ENCODE measurements at places on chromosomes 1 and 21. TPM values are rescaled to one million over a fixed set of nuclear protein-coding genes. Genes with fewer than 3 reads are reported as not detected.

DNA sequence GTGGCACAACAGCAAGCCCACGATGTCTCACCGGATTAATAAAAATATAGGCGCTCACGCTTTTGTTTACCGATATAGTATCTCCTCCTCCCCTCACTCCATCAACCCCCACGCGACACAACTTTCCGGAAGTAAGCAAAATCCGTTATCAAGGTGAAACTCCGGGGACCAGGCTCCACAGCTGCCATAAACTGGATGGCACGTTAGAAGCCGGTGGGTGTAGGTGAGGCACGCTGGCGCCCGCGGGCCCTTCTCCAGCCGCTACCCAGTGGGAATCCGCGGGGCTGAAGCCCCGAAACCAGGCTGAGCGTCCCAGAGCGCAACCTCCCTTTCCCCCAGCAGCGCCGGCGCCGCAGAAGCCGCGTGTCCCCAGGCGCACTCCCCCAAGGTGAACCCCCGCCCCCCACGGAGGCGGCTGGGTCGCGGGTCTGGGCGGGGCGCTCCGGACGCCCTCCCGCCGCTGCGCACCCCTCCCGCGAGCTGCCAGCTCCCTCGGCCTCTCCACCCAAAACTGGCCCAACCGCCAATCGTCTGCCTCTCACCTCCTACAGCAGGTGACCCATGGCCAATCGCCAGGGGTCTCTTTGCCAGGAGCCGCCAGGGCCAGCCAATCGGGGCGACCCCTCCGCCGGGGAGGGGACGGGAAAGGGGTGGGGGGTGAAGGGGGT, 112.4 kb downstream of the OSBPL9 start:
- no peak for DNase-seq

DNA sequence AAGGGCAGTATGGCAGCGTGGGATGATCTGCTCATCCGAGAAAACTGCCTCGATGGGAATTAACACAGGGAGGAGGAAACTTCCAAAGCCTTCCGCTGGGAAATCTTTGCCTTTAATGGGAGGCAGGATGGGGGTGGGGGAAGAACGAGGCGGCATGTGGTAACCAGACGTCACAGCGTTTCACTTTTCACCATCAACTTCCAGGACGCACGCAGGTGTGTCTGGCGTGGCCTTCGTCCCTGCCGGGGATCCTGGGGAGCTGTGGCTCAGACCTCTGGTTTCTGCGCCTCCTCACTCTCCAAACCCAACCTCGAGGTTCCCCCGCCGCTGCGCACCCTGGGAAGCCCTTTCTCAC, 282 bp downstream of the RSPH1 start:
- DNase-seq, result peak; percentile 16

GRCh38 chr1:181160322-181160721, 71.8 kb downstream of the IER5 start:
- DNase-seq, result no peak

DNA sequence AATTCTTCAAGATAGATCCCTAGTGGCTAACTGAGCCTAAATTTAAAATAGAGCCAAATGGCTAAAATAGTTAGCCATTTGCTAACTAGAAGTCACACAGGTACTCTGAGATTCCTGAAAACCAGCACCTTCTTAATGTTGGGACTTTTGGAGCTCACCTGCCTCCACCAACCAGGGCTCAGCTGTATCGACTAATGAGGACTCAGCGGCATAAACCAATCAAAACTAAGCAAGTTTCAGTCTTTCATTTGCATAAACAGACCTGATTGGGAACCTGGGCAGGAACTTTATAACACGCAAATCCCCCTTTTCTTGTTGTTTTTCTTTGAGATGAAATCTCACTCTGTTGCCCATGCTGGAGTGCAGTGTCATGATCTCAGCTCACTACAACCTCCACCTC, 28.5 kb downstream of the TNFRSF9 start:
- no peak for DNase-seq

DNA sequence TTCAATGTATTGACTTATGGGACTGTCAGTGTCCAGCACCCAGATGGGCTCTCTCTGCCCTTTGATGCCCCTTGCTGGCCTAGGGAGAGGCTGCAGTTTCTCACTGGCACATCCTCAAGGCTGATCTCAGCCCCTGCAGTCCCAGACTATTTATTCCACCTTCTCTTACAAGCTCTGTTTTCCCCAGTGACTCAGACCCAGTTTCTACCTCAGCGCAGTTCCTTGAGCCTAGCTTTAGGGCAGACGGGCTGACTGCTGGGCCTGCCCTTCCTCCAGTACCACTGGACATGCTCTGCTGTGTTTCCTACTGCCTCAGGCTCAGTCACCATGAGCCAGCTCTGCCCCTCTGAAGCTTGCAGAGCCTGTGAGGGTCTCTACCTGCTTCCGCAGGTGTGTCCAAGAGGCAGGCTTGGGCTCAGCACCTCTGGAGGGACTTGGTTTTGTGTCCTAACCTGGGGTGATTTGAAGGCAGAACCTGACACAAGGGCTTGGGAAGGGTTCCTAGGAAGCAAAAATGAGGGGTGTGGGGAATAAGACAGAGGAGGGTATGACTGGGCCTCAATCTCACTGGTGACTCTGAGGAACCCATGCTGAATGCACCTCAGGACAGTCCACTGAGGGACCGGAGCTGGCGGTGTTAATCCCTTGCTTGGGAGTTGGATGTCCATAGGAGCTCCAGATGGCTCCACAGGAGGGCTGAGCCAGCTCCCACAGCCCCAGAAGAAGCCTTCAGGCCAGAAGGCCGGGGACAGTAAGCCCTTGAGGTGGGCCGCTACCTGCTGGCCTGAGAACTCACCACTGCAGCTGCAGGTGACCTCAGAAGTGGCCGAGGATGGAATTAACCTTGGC, 689.9 kb downstream of the MATN1 start:
- DNase-seq, result no peak

Gene SLC19A2
- total RNA-seq, result 8.6 TPM

- DNase-seq, result no peak
Observed at GRCh38 chr1:151806170-151806569, 951 bp upstream of the LINGO4 start.

DNA sequence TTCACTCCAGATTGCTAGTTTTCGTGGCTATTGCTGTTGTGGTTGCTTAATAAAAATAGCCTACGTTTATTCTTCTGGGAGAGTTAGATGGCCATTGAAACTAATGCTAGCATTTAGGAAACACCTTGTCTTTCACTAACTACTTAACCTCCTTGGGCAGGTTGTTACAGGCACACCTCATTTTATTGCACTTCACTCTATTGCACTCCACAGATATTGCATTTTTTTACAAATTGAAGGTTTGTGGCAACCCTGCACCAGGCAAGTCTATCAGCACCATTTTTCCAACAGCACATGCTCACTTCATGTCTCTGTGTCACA, 11.3 kb upstream of the MARK1 start:
- DNase-seq, result no peak

Gene ARMH1
- total RNA-seq, result not detected

DNA sequence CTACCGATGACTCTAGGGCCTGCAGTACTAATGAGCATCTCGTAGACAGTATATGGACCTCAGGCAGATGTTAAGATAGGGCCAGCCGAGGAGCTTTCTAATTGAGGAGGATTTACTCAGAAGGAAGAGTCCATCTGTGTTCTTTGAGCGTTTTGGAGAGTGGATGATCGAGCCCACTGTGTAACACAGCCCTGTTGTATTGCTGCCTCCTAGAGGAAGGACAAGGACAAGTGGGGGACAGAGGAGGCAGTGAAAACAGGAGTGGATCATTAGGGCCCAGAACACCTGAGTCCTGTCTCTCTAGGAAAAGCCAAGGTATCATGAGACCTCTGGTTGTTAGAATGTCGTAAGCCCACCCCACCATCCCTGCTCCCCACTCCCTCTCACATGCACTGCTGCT, 62.9 kb downstream of the TBX19 start:
- peak; percentile 34 for DNase-seq

Gene ZNF672
- total RNA-seq, result 83.9 TPM

DNA sequence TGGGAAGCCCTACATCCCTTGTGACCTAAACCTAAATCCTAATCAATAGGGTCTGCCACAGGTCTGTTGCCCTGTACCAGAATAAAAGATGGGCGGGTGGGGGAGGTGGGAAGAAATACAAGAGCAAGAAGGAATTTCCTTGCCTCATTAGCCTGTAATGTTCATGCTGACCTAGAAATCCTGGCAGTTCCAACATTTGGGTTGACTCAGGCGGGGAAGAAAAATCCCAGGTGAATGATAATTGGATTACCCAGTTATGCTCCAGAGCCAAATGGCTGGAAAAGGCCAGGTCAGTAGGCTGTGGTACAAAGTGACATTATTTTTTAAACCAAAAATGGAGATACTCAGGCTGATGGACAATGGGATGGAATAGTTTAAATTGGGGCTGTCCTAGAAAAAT, 27.3 kb upstream of the A3GALT2 start:
- DNase-seq, result peak; percentile 28

GRCh38 chr1:25540750-25541342, 2.6 kb upstream of the LDLRAP1 start:
- no peak for DNase-seq

DNA sequence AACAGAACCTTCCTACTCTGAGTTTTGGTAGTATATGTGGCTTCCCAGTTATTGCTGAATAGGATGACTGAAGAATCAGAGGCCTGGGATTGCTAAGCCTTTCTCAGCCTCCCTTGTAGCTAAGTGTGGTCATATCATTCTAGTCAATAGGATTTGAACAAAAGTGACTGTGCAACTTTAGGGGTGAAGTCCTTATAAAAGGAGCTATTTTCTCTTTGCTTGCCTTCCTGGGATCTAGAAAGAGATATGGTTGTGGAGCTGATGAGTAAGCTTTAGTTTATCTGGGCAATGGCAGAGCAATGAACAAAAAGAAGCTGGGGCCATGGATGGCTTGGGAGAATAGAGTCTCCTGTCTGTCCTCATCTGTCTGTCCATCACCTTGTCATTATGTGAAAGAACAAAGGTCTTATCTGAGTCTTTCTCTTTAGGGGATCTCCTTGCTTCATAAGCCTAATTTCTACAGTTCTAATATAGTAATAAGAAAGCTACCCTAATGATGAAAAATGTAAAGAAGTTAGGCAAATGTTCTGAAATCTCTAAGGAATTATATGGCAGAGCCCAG, 91.5 kb downstream of the TENT5C start:
- no peak for DNase-seq

GRCh38 chr1:37308031-37308960, 166.1 kb upstream of the ZC3H12A start:
- DNase-seq, result no peak

DNA sequence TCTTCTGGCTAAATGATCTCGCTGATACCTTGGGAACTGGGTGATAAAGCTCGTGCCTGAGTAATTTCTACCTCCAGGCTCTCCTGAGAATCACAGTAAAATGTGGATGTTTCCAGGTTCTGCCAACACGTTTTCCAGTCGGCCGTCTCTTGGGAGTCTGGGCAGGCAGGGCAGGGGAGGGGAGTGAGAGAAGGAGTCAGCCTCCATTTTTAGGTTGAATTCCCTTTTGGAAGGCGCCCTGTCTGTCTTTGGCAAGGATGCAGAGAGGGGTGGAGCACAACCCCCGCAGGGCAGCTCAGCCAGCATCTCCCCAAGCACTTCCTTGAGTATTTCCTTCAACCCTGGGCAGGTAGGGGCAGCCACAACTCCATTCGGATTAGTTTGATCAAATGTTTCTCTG, 15.5 kb upstream of the ACTRT2 start:
- no peak for DNase-seq

GRCh38 chr21:45639206-45640000, 4.1 kb upstream of the PCBP3 start:
- peak; percentile 22 for DNase-seq

Gene UMODL1
- not detected for total RNA-seq

DNA sequence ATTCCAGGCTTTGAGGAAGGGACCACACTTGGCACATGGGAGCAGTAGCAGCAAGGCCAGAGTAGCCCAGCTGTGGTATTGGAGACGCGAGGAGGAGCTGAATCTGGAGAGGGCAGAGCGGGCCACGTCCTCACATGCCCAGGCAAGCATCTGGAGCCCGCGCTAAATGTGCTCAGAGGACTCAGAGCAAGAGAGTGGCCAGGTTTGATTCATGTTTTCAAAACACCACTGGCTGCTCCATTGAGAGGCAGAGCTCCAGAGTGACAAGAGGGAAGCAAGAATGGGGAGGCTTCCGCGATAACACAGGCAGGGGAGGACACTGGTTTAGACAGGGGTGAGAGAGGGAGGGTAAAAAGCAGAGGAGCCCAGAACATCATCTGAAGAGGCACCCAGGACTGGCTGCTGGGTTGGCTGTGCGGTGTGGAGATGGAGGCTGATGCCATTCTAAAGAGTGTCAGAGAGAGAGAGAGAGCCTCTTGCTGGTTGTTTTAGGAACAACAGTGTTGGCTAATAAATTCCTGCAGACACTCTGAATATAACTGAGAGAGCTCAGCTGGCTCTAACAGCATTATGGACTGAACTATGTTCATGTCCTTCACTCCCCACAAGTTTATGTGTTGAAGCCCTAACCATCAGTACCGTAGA, 32.3 kb downstream of the RCAN1 start:
- peak; percentile 54 for DNase-seq

DNA sequence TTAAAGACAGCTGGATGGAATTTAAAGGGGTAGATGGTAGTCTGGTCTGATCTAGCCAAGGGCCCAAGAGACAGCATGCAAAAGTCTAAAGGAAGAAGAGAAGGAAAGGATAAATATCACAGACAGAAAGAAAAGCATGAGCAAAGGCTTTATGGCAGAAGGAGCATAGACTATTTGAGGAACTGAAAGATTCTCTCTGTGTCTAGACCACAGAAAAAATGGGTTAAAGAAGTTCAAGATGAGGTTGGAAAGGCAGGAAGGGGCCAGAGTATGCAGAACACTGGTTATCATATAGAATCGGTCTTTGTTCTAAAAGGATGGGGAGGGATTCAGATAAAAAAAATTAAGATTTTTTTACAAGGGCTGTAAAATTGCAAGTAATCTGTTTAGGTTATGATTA, 136.8 kb upstream of the SGIP1 start:
- DNase-seq, result no peak

DNA sequence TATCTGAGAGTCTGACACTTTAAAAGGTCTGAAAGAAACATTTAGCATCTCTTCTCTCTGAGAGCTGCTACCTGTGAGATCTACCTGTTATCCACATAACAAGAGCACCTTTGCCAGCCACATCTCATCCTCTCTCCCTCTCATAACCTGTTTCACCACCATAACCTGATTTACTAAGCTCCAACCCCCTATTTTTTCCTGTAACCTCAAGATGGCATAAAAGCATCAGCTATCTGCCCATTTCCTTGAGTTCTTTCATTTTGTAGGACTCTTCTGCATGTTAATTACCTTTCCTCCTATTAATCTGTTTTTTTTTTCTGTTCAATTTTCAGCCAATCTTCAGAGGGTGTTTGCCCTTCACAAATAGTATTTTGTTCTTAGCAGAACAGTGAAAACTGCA, 136.5 kb upstream of the KCNK1 start:
- peak; percentile 41 for DNase-seq

- DNase-seq, result no peak
Observed at GRCh38 chr1:5734414-5734813, 257.8 kb downstream of the NPHP4 start.

DNA sequence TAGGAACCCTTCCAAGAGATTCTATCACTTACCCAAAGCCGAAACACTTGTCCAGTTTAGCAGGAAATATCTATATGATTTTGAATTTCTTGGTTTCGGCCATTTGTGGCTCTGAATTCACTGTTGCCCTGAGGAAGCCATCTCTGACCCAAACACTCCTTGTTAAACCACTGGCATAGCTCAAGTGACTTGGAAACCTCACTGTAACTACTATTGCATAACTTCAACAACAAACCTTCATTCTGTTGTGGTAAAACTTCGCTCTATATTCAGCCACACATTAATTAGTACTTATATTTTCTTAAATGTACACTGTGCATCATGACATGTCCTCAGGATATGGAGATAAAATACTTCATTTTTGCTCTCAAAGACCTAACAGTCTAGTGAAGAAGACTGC, 63.2 kb downstream of the ST6GALNAC3 start:
- no peak for DNase-seq

Measured in PC-3 (cell line).